Activated T-cell treated with anti-CD3 and anti-CD28 coated beads for 48 hours (primary cell): ENCODE measurements at places on chromosomes 4 and X.

DNA sequence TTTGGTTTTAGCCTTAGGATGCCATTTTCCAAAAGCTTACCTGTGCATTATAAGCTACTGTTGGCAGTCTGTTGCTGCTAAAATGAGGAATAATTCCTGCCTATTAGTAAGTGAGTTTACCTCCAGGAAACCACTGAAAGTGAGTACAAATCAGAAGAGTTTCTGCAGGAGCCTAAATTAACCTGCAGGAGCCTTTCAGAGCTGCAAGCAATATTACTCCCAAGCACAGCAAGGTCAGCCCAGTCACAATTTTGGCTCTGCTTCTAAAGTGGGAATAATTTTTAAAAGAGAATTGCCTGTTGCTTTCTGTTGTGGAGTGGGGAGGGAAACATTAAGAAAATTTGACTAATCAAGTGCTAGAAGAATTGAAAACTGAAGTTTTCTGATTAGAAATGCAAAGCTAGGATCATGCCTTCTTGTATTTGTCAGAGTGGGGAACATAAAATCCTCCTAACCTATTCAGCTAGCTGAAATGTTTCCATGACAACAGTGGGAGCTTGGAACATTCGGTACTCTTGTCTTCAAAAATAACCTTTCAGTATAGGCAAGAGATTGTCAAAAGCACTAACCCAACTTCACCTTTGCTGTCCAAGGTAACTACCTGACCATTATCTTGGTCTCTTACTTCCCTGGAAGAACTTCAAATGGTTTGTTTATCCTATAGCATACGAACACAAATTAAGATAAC lies 193.2 kb downstream of the COMMD8 start:
- DNase-seq = no peak

GRCh38 chrX:139844884-139845283 lies 88.0 kb downstream of the ATP11C start:
- no peak for DNase-seq

DNA sequence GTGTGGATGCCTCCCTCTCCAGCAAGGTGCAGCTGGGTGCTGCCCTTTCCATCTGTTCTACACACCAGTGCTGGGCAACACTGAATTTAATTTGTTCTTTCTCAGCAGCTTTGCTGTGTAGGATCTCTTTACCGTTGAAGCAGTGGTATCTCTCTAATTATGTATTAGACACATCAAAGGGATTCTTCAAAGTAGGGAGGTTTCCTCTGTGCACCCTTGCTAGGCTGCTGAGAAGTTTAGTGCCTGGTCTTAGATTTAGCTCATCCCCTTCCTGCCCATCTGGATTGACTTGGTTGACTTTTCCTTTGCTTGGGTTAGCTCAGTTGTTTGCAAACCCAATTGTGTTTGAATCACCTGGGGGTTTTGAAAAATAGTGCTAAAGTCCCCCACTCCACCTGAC lies 27.8 kb upstream of the LDB2 start:
- DNase-seq = no peak

- DNase-seq = no peak
Measured at GRCh38 chr4:74608151-74608949, 163.4 kb downstream of the AREG start.

GRCh38 chr4:3285558-3286334 lies 7.1 kb upstream of the RGS12 start:
- DNase-seq = no peak
